GDM1 (cell line): ENCODE measurements at places on chromosomes 7 and 10.

- no peak for DNase-seq
Measured at GRCh38 chr10:22986771-22987542, 59.1 kb downstream of the ARMC3 start.

GRCh38 chr7:31056775-31057346 is 4.8 kb downstream of the ADCYAP1R1 start:
- no peak for DNase-seq

DNA sequence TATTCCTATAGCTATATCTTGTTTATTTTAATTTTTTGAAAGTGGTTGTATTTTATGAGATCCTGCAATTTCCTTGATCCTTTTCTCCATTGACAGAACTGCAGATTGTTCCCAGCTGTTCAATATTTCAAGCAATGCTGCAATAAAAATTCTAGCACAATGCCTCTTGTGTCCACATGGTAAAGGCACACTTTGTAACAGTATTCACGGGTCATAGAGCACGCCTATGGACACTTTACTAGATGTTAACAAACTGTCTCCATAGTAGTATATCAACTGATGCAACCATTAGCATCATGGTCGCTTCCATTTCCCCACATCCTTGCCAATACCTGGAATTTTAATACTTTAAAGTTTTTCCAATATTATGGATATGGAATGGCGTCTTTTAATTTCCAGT is 123.9 kb upstream of the FZD8 start:
- no peak for DNase-seq

GRCh38 chr7:132492823-132493445 is 83.3 kb downstream of the PLXNA4 start:
- no peak for DNase-seq

DNA sequence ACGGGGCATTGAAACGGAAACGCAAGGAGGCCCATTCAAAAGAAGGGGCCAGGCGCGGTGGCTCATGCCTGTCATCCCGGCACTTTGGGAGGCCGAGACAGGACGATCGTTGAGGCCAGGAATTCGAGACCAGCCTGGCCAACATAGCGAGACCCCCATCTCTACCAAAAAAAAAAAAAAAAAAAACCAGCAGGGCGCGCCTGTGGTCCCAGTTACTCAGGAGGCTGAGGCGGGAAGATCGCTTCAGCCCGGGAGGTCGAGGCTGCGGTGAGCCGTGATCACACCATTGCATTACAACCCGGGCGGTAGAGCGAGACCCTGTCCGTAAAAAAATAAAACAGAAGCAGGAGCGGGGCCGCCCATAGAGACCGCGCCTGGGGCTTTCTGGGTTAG is 396 bp downstream of the PSMG3 start:
- no peak for DNase-seq

- no peak for DNase-seq
Measured at GRCh38 chr10:22816298-22816653, 101.9 kb upstream of the PIP4K2A start.

DNA sequence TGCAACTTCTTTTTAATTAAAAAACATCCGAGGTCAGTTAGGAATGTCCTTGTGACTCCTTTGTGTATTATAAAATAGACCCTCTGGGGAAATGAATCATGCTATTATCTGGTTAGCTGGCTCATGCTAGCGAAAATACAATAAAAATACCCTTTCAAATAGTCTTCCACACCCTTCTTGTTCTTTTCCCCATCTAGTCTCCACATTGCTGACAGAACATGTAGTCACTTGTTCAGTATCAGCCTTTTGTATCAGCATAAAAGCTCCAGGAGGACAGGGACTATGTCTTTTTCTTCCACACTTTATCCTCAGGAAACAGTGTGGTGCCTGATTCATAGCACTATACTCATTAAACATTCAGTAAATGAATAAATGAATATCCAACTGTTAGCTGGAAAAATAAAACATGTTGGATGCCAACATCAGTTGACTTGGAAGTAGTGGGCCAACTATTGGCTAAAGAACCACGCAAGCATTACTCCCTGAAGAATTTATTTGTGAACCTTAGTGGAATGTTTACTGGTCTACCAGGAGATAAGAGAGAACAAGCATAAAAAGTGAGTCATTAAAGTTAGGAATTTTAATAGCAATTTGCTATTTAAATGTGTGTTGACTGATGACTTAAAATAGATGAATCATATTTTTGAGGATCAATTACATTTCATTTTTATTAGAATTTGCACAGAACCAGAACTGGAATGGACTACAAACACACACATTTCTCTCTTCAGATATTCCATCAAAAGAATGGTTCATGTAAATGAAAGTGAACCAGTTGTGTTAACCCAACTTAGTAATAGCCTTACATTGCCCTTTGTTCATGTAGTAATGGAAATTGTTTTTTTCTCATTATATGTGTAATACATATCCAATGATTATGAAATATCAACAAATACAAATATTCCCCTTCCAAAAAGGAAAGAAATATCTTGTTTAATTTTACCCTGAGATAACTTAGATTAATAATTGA is 129.6 kb downstream of the DKK1 start:
- DNase-seq, result no peak

DNA sequence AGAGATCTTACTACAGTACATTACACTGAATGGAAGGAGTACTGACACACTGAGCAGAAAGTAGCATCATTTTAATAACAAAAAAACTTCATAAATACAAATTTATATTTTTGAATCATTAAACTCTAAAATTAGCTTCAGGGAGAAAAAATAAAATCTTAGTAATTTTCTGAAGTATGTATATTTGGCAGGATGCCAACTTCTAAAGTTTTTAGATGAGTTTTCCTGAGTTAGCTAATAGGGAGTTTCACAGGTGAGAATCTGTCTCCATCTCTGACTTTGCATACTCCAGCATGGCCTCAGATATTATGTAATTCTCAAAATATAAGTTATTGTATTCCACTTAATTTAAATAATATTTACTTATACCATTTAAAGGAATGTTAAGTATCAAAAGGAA is 673.2 kb upstream of the PCDH15 start:
- DNase-seq, result no peak

GRCh38 chr7:98235901-98236300 is 16.1 kb downstream of the TECPR1 start:
- no peak for DNase-seq

- no peak for DNase-seq
Measured at GRCh38 chr7:155713384-155713783, 68.9 kb downstream of the RBM33 start.

GRCh38 chr7:27171637-27172314 is 2.3 kb downstream of the HOXA10 start:
- DNase-seq, result no peak

DNA sequence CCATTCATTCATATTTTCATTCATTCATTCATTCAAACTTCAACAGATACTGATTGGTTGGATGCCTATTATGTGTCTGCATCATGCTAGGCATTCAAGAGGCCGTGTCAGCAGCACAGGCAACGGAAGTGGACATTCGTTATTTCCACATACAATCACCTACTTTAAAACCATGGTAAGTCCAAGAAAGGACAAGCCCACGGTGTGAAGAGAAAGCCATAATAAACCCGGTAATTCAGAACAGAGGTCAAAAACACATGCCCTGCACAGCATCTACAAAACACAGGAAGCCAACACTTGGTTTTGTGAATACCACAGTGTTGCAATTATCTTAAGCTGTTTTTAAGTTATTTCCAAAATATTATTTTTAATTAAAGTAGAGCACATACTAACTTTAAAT is 126.7 kb downstream of the GLI3 start:
- no peak for DNase-seq

GRCh38 chr10:33732161-33732680 is 397.8 kb upstream of the NRP1 start:
- no peak for DNase-seq

- DNase-seq, result no peak
Measured at GRCh38 chr7:158992759-158993158, 136.4 kb downstream of the DYNC2I1 start.

GRCh38 chr10:132624847-132625471 is 87.4 kb downstream of the INPP5A start:
- DNase-seq, result no peak

- DNase-seq, result no peak
Measured at GRCh38 chr7:153475239-153475638, 577.0 kb upstream of the DPP6 start.

- DNase-seq, result no peak
Measured at GRCh38 chr7:144720710-144721109, 115.1 kb downstream of the TPK1 start.

- no peak for DNase-seq
Measured at GRCh38 chr7:116569737-116570136, 44.9 kb downstream of the CAV1 start.

DNA sequence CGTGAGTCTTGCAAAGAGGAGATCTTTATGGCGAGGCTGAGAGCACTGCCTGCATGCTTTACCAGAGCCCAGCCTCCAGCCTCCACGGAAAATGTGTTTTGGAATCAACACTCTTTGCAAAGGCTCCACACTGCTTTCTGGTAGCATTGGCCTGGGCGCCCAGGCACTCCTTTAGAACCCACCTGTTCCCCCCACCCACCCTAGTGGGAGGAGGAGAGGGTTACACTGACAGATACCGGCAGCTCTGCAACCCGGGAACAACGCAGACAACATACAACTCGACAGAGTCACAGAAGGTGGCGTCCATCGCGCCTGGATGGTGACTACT is 5.5 kb upstream of the MNX1 start:
- no peak for DNase-seq

- DNase-seq, result no peak
Measured at GRCh38 chr7:83520726-83521125, 128.2 kb downstream of the SEMA3E start.

DNA sequence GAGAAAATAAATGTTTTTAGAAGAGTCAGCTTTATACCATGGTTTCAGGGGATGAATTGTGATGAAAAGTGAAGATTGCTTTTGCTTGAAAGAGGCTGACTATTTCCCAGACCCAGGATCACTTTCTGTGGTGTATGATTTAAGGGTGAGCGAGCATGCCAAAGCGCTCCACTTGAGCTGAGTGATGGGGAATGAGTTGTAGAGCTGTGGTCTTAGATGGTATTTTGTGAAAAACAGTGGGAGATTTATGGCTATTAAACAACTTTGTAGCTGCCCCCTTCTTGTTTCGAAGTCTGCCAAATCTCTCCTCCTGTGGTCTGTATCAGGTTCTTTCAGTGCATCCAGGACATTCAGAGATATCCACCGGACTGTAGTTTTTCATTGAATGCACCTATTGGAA is 888.2 kb downstream of the LRMDA start:
- no peak for DNase-seq

- no peak for DNase-seq
Measured at GRCh38 chr10:132554053-132554990, 16.7 kb downstream of the INPP5A start.

- DNase-seq, result no peak
Measured at GRCh38 chr7:142855756-142856564, 1.1 kb downstream of the EPHB6 start.

DNA sequence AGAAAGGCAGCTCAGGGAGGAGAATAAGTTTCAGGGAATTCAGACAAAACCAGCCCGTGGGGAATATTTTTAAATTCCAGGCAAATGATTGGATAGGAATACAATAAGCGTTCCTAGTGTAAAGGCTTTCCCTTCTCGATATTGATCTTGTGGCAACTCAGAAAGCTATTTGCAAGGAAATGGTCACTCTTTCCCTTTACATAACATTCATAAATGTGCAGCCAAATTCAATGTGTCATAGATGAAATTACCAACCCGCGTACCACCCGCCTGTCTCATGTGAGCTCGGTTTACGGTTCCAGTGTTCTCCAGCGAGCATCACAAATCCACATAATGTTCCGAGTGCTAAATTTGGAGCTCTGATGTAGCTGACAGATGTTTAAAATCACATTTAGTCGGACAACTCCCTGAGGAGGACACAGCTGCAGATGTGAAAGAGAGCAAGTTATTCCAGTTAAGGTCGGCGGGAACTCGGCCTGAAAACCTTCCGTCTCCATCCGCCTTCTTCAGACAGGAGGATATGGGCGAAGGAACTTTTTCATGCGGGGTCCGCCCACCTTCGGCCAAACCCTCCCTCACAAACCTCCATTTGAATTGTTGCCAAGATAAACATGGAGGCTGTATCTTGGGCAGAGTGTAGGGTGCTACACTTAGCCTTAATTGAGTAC is 327.0 kb downstream of the RNLS start:
- DNase-seq, result no peak

DNA sequence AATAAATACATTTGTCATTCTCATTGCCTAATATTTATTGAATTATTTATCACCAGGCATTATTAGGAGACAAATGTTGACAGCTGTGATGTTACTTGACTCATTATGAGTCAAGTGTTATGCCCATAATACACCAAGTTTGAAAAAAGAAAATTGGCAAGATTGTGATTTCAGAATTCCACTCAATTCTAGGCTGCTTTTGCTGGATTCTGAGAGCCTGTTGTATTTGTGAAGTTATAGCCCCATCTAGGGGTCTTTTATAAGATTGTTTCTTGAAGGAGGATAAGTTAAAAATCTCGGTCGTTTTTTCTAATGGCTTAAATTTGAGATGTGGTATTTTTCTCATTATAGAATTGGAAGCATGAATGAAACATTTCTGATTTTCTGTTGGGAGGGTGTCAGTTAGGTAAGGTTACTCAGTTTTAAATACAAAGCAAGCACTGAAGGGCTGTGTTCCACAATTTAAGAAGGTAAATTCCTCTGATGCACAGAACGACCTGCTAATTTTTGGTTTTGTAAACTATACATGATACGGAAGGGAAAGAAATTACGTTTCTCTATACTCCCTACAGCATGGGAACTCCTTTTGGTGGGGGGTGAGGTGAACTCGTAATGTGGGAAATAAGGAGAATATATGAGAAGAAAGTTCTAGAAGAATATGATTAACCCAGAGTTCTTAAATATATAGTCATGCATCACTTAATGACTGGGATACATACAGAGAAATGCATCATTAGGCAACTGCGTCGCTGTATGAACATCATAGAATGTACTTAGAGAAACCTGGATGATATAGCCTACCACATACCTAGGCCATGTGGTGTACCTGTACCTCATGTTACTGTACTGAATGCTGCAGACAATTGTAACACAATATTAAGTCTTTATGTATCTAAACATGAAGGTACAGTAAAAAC is 2.6 kb downstream of the STK31 start:
- DNase-seq, result no peak

- no peak for DNase-seq
Measured at GRCh38 chr7:121576148-121576917, 180.2 kb upstream of the FAM3C start.

DNA sequence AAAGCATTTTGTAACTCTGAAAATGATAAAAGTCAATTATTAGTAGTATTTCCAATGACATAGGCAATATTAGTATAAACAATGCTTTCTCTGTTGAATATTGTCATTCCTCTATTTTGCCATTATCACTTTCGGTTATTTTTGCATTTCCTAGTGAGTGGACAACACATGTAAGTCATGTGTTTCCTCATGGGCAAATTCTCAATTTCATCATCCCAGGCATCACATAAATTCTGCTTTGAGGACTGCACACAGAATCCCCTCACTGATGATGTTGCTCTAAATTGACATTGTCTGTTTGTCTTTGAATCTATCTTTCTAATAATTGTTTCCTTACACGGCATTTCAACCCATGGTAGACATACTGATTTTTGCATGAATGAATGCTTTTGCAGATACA is 337.3 kb downstream of the GFRA1 start:
- no peak for DNase-seq

GRCh38 chr10:21432266-21432665 is 93.2 kb downstream of the SKIDA1 start:
- no peak for DNase-seq
